ENCODE measurements at places on chromosomes 4 and X. TPM values are rescaled to one million over a fixed set of nuclear protein-coding genes. Genes with fewer than 3 reads are reported as not detected.

GRCh38 chr4:164866817-164867490 lies 10.0 kb upstream of the APELA start:
- DNase-seq = no peak

- no peak for DNase-seq
Measured at GRCh38 chrX:132491191-132491590, 2.4 kb upstream of the MBNL3 start.

DNA sequence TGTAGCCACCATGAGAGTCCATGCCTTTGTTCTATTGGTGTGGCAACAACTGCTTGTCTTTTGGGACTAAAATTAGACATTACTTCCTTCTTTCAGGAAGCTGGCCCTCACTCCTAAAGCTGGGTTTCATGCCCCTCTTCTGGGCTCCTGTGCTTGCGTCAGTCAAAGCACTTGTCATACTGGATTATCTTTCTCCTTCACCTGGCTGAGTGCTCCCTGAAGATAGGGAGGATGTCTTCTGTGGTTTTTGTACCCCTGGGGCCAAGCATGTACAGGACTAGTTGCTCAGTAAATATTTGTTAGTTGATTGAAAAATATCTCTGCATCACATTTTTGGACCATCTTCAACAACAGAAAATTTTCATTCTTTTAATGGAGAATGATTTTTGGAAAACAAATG lies 26.1 kb upstream of the LONRF3 start:
- DNase-seq = no peak

DNA sequence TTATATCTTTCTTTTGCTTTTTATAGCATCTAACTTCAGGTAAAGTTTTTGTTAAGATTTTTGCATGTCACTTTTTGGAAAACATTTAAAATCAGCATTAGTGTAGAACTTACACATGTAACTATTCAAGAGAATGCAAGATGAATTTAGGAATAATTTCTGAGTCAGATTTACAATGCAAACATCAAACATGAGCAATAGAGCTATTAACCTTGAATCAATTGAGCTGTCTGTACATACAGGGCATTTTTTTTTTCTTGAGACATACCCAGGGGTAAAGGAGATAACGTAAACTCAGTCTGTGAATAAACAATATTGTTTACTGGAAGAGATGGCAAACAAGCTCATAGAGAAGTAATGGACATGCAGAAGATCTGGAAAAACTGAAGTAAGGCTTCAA lies 311.5 kb downstream of the IL1RAPL2 start:
- no peak for DNase-seq

- no peak for DNase-seq
Measured at GRCh38 chr4:22634541-22635181, 58.1 kb upstream of the GBA3 start.

- DNase-seq = no peak
Measured at GRCh38 chr4:96205143-96205936, 365.4 kb downstream of the PDHA2 start.

DNA sequence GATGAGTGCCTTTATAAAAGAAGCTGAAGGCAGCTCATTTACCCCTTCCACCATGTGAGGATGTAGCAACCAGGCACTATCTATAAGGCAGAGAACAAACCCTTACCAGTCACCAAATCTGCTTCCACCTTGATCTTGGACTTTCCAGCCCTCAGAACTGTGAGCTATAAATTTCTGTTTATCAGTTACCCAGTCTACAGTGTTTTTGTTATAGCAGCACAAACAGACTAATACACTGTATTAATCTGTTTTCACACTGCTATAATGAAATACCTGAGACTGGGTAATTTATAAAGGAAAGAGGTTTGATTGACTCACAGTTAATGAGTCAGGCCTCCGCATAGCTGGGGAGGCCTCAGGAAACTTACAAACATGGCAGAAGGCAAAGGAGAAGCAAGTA lies 91.2 kb downstream of the SOWAHB start:
- DNase-seq = no peak

DNA sequence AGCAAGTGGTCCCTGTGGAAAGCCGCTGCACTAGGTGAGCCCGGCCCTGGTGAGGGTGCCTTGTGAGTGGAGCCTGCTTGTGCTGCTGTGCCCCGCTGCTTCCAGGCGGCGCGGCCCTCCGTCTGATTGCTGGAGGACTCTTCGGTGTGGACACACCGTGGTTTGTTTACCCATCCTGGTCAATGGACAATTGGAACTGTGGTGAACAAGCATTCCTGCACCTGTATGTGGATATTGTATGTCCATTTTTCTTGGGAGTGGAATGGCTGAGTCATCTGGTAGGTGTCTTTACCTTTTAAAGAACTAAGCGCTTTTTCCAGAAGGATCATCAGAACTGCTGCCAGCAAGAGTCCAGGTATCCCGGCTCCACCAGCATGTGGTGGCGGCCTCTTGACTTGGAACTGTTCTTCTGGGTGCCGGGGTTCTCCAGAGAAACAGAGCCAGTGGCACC lies 15.6 kb downstream of the MAEA start:
- no peak for DNase-seq

Gene PNMA5
- not detected for total RNA-seq

DNA sequence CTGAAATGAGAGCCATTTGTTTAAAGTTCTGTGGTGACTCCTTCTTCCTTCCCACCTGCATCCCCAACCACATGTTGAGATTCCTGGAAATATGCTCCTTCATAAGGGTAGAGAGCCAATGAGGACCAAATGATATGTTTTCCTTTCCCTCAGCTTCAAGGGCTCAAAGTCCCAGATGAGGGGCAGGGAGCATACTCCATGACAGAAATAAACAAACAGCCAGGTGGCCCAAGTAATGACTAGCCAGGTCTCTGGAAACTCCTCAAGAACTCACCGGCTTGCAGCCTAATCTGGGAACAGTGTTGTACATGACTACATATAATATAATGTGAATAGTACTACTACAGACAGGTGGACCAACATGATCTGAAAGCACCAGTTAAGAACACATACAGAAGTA lies 392.3 kb downstream of the PACRGL start:
- DNase-seq = no peak

- DNase-seq = no peak
Measured at GRCh38 chr4:112128452-112128851, 16.8 kb upstream of the FAM241A start.

DNA sequence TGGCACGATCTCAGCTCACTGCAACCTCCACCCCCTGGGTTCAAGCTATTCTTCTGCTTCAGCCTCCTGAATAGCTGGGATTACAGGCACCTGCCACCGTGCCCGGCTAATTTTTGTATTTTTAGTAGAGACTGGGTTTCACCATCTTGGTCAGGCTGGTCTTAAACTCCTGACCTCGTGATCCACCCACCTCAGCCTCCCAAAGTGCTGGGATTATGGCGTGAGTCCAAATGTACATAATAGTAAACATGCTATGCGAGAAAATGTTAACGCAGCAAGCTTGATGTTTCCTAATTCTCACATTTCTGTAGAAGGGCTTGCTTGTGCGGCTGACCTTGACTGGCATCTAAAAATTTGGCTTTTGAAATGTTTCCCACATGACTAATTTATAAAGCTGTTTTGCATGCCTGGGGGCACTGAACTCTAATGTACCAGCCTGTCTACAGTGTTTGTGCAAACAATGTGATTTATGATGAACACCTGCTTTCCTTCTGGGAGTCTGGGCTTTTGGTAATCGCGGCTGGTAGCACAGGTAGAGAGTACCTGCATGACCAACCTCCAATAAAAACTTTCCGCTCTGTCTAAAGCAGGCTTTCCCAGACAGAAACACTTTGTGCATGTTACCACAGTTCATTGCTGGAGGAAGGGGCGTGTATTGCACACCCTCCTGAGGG lies 216.8 kb downstream of the IL15 start:
- DNase-seq = peak; percentile 29

GRCh38 chr4:145182222-145182621 lies 1.8 kb upstream of the OTUD4 start:
- no peak for DNase-seq

- no peak for DNase-seq
Measured at GRCh38 chrX:101195442-101196173, 24.0 kb upstream of the DRP2 start.

DNA sequence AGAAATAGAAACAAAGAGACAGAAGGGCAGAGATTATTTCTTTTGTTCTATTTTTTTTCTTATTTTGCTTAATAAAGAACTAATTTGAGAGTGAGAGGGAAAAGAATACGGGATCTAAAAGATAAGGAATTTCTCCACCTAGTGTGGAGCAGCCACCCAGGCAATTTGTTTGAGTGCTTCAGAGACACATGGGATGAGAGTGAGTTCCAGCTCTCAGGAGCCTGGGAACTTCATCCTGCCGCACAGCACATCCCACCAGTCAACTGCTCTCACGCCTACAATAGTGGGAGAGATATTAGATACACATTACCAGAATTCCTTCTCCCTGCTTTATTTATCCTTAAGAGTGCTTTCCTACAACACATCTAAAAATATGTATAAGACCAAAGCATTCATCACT lies 946.4 kb downstream of the PDHA2 start:
- DNase-seq = no peak

- no peak for DNase-seq
Measured at GRCh38 chrX:149758068-149758714, 15.7 kb upstream of the HSFX1 start.

GRCh38 chr4:24764345-24764744 lies 31.0 kb upstream of the SOD3 start:
- no peak for DNase-seq

DNA sequence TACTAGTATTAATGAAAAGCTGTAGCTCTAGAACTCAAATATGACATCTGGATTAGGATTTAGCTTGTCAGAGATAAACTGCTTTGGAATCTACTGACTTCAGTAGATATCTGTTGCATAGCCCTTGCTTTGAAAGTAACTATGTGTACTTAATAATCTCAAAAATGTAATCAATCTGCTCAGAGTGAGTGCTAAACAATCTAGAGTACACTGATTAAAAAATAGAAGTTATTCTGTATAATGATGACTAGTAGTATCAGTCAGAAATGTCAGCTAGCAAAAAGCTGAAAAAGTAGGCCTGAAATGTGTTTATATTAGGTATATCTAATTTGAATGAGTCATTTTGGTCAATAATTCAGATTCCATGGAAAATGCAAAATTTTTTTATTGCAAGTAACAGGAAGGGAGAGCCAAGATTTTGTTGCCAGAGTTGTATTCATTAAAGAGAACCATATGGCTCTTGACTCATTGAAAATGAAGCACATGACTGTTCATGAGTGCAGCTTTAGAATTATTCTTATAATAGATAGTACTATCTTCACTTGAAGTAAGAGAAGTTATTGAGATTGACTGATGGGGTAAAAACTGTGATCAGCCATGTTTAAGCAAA lies 20.0 kb downstream of the CLCN3 start:
- no peak for DNase-seq

- no peak for DNase-seq
Measured at GRCh38 chr4:26235500-26235899, 85.3 kb upstream of the RBPJ start.

Gene HELT
- not detected for total RNA-seq

GRCh38 chr4:121073672-121074381 lies 1.5 kb upstream of the NDNF start:
- no peak for DNase-seq

Data from glomerular endothelial cell (primary cell).